ENCODE measurements at places on chromosomes 7 and 10.

DNA sequence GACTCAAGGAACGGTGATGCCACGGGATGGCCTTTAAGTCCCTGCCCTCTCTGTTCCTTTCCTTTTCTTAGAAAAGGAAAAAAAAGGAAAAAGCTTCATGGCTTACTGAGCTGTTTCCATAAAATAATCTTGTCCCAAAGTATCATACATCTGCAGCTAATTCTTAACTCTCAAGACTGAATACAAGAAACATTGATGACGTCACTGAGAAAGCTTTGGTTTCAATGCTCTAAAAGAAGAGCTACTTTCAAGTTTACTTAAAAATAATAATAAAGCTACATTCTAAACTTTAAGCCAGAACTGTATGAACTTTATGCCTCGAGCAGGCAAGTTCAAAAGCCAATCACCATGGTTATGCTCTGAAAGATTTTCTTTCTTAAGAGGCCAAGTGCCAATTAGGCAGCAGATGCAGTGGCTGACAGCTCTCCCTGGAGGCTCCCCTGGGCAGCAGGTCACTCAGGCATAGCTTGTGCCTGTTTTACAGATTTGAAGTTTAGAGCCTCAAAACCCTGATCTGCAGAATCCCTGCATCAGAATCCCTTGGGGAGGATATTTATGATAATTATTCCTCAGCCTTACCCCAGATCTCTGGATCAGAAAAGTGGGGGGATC lies 165.0 kb downstream of the CHN2 start:
- DNase-seq = no peak

DNA sequence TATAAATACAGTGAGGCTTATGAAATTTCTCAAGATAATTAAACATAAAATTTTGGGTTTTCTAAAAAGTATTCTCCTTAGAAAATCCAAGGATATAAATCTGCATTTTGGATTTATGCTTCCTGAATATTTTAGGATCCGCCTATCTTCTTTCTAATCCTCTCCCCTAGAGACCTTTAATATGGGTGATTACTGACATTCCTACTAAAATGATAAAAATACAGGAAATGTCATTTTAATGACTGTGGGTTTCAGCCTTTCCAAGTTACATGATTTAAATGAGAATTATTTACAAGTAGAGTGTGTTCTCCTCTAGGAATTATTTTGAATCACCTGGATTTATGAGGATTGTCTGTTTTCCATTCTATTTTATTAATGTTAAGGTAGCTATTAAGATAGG lies 150.4 kb downstream of the C7orf25 start:
- no peak for DNase-seq

DNA sequence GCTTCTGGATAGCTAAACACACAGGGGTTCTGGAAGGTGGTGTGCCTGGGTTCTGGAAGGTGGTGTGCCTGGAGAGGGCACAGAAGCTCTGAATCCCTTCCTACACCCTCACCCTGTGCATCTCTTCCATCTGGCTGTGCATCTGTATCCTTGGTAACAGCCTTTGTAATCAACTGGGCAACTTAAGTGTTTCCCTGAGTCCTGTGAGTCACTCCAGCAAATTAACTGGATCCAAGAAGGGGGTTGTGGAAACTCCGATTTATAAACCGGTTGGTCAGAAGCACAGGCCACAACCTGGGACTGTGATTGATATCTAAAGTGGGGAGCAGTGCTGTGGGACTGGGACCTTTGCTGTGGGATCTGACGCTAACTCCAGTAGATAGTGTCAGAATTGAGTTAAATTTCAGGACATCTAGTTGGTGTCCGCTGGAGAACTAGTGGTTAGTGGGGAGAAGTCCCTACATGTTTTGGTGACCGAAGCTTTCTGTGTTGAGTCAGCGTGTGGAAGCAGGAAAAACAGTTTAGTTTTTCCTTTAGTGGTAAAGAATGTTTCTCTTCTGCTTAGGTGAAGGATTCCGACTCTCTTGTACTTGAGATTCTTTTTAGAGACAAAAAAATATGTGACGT lies 228.1 kb downstream of the BMPER start:
- DNase-seq = no peak

DNA sequence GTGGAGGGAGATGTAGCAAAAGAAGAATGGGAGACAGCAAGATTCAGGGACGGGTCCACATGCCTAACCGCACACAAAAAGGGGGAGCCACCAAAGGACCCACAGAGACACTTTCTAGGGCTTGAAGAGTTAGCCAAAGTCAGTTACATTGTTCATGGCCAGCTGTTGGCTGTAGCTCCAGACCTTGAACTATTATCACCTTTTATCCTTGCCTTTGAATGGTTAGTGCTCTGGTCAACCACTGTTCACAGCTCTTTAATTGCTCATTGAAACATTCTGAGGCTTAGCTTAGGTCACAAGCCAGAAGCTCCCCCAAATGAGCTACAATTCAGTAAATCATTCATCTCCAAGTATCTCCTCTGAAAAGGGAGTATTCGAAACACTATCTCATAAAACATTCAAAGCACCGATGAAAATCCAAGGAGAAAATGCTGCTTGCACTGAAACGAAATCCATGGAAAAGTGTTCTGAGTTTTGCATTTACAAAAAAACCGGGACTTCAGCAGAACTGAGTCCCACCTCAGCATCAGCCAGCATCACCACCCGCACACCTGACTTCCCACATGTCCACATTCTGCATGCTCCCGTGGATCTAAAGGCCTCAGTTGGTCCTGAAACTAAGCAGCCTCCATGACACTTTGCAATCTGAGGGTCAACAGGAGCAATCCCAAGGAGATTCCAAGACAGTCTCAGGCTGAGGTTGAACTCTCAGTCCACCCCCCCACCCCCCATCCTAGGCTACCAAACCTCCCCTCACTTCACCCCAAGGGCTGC lies 4.0 kb downstream of the SORBS1 start:
- DNase-seq = no peak

GRCh38 chr7:79833616-79834015 lies 301.0 kb upstream of the GNAI1 start:
- DNase-seq = no peak

- no peak for DNase-seq
Measured at GRCh38 chr7:18509481-18509880, 13.9 kb downstream of the HDAC9 start.

DNA sequence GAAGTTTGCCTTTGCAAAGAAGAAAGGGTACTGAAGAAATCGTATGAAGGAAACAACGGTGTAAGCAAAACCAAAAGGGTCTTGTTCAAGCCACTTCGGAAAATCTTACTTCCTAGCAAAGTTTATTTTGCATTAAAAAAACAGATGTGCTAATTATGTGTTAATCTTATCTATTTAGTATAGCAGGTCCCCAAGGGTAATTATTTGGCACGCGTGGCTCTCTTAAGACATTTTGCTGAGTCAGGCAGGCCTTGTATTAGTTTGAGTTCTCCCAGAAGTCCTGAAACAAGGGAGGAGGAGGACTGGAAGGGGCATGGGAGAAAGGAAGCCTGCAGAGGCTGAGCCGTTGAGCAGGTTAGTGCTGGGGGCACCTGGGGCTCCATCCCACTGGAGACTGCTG lies 44.9 kb downstream of the TMEM178B start:
- DNase-seq = no peak

- no peak for DNase-seq
Measured at GRCh38 chr7:159051916-159052315, 92.8 kb downstream of the VIPR2 start.

GRCh38 chr7:20562461-20562860 lies 53.0 kb upstream of the ABCB5 start:
- DNase-seq = no peak

DNA sequence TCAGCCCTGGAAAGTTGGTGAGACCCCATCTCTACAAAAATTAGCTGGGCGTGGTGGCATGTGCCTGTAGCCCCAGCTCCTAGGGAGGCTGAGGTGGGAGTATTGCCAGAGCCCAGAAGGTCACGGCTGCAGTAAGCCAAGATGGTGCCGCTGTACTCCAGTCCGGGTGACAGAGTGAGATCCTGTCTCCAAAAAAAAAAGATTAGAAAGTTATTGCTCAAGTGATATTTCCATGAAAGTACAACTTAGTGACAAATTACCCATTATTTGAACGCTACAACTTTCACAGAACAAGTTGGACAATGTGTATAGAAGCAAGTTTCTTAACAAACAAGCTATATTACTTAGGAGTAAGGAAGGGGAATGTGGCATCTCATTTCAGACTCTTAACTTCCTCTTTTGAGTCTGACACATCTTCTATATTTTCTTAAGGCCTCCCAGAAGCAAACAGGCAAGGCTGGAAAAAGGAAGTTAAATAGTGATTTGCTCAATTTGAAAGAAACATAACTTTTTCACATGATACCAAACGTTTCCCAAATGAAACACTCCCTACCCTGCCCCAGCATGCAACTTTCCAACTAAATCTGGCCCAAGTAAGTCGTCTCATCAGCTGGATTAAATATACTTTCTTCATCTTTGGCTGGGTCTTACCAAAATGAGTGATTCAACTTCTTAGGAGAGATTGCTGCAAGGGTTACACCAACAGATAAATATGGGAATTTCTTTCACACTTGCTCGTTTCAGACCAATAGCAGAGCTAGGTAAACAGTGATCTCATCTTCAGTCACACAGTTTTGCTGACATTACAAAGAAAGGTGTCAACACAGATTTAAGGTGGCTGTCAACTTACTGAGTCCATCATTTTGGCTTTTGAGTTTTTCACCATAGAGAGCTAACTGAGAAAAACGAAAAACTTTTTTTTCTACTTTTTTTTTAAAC lies 66.3 kb upstream of the KLF6 start:
- no peak for DNase-seq

- no peak for DNase-seq
Measured at GRCh38 chr10:27518261-27518660, 14.2 kb downstream of the RAB18 start.

DNA sequence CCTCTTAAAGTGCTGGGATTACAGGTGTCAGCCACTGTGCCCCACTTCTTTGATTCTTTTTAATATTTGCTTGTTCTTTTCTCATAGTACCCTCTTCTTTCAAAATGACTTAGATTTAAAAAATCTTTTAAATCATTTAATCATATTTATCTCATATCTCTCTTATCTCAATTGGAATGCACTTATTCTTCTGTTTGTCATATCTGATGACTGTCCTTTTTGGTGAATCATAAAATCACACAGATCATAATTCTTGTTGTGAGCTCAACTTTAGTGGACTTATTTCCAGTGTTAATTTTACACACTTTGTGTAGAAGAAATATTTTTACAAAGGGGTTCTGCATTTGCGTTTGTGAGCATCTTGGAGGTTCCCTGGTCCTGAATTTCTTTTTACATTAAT lies 220.3 kb upstream of the SLC26A5 start:
- no peak for DNase-seq

- DNase-seq = no peak
Measured at GRCh38 chr7:46168671-46169383, 247.8 kb upstream of the IGFBP3 start.

DNA sequence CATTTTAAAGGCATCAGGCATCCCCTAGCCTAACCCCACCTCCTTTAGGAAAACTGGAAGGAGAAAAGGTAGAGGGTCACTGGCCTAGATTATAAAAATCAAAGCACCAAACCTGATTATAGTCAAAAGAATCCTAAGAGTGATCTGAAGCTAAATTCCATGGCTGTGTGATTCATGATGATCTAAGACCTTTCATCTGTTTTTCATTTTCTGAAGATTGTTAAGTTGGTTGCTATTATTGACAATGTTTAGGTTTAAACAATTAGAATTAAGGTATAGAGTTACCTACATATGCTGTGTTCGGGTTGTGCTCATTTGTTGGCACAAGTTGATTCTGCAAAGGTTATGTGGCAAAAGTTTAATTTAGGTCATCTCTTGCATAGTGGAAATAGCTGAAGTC lies 148.7 kb downstream of the BICC1 start:
- DNase-seq = no peak

- DNase-seq = no peak
Measured at GRCh38 chr7:116027786-116028185, 2.8 kb downstream of the TFEC start.

GRCh38 chr10:103633846-103634245 lies 140.3 kb downstream of the NEURL1 start:
- DNase-seq = no peak

DNA sequence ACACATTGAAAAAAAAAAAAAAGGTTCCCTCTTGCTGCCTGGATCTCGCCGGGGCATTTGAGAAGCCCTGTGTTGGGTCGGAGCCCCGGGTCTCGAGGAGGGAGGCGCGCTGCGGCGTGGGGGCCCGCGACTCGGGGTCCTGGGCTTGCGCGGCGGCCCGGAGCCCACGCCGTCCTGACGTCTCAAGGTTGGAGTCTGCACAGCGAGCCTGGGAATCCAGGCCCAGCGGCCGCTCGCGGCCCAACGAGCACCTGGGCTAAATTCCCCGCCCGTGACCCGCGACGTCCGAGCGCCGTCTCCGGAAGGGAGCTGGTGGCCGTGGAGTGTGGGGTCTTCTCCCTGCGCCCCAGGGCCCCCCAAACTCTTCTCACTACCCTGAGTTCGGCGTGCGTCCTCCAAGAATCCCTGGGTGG lies 1.4 kb upstream of the CTBP2 start:
- DNase-seq = no peak

DNA sequence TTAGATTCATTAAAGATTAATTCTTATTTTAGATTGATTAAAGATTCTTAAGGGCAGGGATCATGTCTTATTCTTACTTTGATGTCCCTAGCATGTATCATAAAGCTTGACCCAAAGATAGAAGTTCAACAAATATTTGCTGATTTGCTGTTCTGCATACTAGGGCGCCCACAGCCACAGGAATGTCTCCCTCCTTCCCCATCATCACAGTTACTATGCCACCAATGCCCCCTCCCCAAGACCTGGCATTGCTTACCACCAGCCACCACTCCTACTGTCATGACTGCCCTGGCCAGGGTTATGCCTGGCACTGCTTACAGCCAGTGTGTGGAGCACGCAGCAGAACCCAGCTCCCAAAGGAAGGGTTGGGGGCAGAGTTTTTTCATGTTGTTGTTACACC lies 86.7 kb upstream of the AGK start:
- DNase-seq = no peak

- DNase-seq = no peak
Measured at GRCh38 chr10:119265691-119266090, 58.3 kb downstream of the GRK5 start.

Data from stimulated activated naive CD4-positive, alpha-beta T cell treated with Interleukin-2 at 50 U/mL for 16 hours (primary cell).